ENCODE measurements at places on chromosomes 13 and 19.

GRCh38 chr19:16899566-16900075 lies 10.8 kb downstream of the F2RL3 start:
- peak; percentile 80 for DNase-seq

- no peak for DNase-seq
These were observed 25.7 kb downstream of the CCNE1 start for GRCh38 chr19:29837448-29837981.

GRCh38 chr19:16638666-16639065 lies 10.7 kb upstream of the MED26 start:
- DNase-seq, result no peak

GRCh38 chr19:55461974-55462626 lies 658 bp upstream of the ISOC2 start:
- no peak for DNase-seq

DNA sequence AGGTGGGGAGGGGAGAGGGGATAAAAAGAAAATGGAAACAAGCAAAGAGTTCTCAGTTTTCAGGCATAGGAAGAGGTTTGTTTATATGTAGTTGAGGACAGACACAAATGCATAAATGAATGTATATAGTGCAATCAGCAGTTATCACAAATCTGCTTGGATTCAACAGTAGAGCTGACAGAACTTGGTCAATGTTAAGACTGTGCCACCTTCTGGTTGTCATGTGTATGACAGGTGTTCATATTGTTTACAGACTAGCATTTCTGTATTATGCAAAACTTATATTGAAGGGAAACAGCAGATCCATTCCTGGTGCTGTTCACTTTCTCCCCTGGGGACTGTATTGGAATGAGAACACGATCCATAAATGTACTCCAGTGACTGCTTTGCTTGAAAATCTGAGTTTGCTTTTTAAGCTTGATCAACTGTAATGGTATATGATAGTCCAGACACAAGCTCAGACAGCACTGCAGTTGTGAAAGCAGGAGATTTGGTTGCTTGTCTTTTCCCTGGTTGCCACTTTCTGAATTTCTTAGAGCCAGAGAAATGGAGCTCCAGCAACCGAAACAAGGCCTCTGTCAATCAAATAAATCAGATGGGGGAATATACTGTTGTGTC lies 319.5 kb upstream of the OBI1 start:
- peak; percentile 53 for DNase-seq

- no peak for DNase-seq
These were observed 1.2 kb upstream of the SPATA13 start for GRCh38 chr13:24159357-24159756.

GRCh38 chr19:28605501-28606268 lies 607.3 kb downstream of the UQCRFS1 start:
- DNase-seq, result no peak

- peak; percentile 72 for DNase-seq
These were observed 182.0 kb upstream of the SERP2 start for GRCh38 chr13:44191504-44192171.

DNA sequence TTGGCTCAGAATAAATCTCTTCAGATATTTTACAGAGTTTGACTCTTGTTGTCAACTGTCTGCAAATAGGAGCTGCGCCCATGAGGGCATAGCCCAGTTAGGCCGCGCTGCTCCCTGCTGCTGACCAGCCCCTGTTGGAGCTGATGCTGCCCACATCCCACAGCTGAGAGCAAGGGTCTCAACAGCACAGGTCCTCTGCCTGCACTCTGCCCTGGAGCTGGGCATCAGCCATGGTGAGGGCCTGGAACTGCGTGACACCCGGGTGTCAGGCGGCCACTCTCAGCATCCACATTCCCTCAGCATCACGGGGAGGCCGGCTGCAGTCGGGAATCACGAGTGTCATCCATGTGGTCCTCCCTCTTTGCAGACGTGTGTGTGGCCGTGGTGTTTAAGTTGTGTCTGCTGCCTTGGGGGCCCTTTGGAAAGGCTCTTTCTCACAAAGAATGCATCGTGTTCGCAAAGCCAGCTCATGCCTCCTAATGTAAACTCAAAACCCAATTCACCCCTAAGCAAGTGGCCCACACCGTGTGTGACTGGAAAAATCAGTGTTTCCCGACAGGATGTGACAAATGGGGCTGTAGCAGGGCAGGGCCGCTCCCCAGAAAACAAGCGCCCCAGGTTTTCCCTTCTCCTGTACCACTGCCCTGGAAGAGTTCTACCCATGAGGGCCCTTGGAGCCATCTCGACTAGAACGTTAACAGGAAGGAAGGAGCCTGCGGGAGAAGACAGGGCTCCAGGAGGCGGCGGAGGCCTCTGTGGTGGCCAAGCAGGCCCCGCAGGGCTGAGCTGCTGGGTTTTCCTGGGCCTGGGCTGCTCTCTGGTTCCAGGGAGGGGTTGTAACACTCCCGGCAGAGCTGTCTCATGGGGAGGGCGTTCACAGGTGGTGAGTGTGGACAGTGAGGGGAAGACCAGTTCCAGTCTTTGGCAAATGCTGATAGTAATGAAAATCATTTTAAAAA lies 20.3 kb downstream of the ATP11A start:
- no peak for DNase-seq

GRCh38 chr13:110382229-110382628 lies 75.1 kb downstream of the COL4A2 start:
- DNase-seq, result no peak

GRCh38 chr13:76860706-76861105 lies 25.5 kb downstream of the KCTD12 start:
- no peak for DNase-seq

- no peak for DNase-seq
These were observed 5.2 kb downstream of the MCOLN1 start for GRCh38 chr19:7527516-7528191.

DNA sequence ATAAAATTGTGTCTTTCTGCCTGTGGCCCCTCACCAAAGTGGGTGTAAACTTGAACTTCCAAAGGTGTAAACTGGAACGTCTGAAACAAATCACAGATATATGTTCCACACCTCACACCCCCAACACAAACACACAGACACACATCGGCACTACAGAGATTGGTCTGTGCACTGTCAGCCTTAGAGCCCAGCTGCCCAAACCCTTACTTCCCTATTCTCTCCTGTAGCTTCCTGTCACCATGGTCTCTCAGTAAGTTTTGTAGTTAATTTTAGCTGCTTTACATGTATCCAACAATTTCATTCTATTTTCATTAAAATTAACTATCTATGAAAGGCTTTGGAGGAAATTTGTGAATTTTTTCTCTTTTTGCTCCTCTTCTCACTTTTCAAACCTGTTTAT lies 5.4 kb downstream of the TM9SF2 start:
- peak; percentile 84 for DNase-seq

GRCh38 chr19:14582894-14583340 lies at the start of gene CLEC17A:
CLEC17A (plus strand) TSS chr19:14583084; CDS start chr19:14583161, 77 bp downstream.
- no peak for DNase-seq

DNA sequence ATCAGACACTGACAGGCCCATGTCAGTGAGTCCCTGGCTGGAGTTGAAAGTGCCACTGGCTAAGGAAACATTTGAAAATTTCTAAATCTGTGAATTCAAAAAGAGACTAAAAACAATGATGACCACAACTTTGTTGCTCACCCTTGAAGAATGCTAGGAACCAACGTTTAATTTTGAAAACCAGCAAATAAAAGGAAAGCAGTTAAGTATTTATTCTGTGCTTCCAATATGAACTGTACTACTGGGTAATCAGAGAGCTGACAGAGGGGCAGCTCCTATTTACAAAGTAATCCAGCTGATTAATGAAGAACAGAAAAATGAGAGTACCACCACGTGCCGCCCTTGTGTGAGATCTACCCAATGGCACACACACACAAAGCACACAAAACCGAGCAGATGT lies 44.7 kb upstream of the LATS2 start:
- no peak for DNase-seq
